Activated CD8-positive, alpha-beta memory T cell treated with anti-CD3 and anti-CD28 coated beads for 24 hours (primary cell): ENCODE measurements at places on chromosomes 7 and 10.
A peak's percentile ranks its signal among the peaks of the same experiment; 100 is the strongest.

- no peak for DNase-seq
Observed at GRCh38 chr7:353746-354325, 63.9 kb downstream of the FOXL3 start.

DNA sequence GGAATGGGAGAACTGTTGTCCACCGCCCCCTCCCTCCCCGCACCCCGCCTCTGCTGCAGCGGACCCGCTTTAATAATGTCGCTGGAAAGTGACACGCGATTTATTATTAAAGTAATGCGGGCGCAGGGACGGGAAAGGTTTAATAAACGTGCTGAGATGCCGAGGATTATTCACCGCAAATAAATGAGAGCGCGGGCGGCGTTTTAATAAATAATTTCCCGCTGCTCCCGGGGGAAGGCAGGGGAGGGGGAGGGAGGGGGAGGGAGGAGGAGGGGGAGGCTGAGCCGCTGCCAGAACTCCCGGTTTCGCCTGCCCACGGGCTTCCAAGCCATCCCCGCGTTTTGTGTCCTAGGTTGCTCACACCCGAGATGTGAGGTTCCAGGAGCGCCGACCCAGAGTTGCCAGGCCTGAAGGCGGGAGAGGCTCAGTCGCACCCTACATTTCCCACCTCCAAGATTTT, 5.1 kb downstream of the KAZALD1 start:
- DNase-seq, result no peak

GRCh38 chr10:23368816-23369640, 24.4 kb upstream of the C10orf67 start:
- DNase-seq, result no peak

DNA sequence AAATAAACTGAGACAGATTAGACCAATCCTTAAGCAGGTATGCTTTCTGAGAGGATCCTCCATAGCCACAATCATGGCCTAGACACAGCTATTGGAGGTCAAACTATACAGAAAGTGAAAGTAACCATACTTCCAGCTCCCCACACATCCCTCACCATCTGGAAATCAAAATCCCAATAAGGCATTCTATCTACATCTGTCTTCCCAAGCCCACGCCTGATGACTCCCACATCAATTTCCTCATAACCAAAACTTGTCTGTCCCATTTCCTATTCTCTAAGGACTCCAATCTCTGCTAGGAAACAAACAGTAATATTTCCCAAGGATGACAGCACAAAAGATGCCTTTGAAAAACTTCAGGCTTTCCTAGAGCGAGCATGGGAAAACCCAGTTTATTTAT, 247.3 kb upstream of the HPS1 start:
- no peak for DNase-seq

DNA sequence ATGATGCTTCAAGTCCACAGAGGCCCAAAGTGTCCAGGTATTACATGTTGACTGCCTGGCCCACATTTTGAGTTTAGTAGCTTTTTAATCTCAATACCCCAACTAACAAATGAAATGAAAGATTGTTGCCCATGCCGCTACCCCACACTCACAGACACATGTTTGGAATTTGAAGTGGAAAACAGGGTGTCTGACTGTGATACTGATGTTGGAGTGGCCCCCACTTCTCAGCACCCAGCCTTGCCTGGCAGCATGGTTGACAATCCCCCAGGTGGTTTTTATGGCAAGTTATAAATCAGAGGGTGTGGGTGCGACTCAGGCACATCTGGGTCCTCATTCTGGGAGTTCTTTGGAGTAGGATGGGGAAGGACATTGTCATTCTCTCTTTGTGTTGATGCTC, 314.7 kb upstream of the ZNF32 start:
- peak; percentile 13 for DNase-seq

GRCh38 chr7:30159698-30160143, 24.9 kb downstream of the MTURN start:
- no peak for DNase-seq

- no peak for DNase-seq
Observed at GRCh38 chr7:27167916-27168264, 2.6 kb upstream of the HOXA9 start.

- DNase-seq, result no peak
Observed at GRCh38 chr10:117541405-117541908, 1.1 kb upstream of the EMX2 start.

DNA sequence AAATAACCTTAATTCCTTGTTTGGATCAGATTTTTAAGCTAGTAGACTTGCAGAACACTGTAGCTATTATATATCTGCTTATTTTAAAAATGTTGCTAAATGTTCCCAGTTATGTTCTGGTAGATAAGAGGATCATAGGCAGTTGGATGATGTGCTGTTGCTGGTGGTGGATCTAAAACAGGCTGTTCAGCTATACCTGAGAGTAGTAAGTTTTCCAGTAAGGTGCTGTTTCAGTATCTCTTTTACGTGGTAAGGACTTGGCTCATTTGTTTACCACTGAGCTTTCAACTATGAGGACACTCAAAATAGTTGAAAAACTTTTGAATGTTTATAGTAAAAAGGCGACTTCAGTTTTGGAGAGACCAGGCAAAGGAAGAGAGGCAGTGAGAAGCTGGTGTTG, 180.9 kb downstream of the CDK14 start:
- DNase-seq, result no peak

GRCh38 chr10:93296151-93296550, 186.0 kb downstream of the MYOF start:
- no peak for DNase-seq

DNA sequence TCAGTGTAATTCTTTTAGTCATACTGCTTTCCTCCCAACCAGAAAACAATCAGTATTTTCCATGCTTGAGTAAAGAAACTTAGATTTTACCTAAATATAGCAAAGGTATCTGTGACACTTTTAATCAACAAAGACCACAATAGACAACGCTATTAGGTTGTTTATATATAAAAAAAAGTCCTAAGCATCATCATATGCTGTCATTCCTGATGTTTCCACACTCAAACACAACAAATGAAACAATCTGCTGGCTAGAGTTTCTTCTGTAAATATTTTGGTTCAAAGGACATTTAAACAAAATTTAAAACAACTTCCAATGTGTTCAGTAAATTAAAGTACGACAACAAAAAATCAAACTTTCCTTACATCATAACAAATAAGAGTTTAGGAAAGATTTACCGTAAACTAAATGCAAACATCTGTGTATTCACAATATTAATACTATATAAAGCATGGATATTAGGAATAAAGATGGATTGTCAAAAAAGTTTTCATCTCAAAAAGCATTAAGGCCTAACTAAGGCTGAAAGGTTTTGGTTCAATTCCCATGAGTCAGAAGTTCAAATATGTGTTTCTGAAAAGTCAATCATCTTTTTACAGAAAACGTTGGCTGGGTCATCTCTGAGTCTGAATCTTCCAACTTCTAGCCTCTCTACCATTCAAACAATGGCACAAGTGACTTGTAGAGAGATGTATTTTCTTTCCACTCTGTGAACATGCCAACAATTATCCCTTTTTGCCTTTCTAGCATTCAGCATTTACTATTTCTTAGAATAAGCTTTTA, 157.1 kb downstream of the CRPPA start:
- DNase-seq, result no peak

DNA sequence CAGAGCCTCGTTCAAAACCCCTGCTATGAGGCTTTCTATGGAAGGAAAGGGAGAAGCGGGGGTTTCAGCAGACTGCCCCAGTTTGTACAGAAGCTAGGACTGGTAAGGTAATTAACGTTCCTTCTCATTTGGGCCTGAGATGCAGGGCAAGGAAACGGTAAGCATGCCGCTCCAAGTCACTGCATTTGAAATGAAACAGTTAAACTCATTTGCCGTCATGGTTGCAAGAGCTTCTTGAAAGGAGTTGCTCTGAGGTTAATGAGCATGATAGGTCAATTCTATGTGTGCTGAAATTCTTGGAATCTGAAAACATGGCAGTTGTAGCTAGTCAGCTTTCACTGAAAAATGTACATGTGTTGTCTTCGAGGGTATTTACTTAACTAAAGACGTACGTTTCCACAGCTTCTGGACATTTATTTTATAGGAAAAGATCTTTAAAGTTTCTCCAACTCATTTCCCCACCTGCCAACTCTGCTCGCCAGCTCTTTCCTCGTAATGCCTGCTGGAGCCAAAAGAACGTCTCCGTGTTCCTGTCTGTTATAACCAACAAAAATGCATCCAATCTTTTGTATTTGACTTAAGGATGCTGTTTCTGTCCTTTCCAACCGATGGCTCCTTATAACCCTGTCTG, 73.3 kb downstream of the ADAM12 start:
- no peak for DNase-seq

GRCh38 chr10:90417476-90418210, 440.2 kb downstream of the HTR7 start:
- no peak for DNase-seq

DNA sequence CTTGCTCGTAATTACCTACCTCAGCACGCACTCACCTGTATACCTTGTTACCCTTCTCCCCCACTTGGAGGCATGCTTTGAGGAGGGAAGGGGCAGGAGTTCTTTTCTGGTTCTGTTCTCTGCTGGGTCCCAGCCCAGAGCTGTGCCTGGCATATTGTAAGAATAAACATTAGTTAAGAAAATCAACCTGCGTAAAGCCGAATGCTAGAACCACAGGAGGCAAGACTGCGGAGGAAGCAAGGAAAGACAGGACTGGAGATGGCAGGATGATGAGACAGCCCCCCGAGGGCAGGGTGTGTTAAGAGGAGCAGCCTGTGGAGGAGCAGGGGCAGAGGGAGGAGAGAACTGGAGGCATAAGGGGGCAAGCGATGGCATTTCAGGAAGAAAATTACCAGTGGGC, 9.5 kb downstream of the C10orf53 start:
- DNase-seq, result no peak
